Mesenchymal stem cell (in vitro differentiated cells and primary cell): ENCODE measurements at places on chromosomes 11 and 22.

- peaks cover 9% of the 10 kb centered on the region for H3K27me3 ChIP-seq
- no peak for DNase-seq
- no peaks in the 10 kb centered on the region for H3K36me3 ChIP-seq
Observed at GRCh38 chr22:23029521-23030228, 40.6 kb upstream of the GNAZ start.

DNA sequence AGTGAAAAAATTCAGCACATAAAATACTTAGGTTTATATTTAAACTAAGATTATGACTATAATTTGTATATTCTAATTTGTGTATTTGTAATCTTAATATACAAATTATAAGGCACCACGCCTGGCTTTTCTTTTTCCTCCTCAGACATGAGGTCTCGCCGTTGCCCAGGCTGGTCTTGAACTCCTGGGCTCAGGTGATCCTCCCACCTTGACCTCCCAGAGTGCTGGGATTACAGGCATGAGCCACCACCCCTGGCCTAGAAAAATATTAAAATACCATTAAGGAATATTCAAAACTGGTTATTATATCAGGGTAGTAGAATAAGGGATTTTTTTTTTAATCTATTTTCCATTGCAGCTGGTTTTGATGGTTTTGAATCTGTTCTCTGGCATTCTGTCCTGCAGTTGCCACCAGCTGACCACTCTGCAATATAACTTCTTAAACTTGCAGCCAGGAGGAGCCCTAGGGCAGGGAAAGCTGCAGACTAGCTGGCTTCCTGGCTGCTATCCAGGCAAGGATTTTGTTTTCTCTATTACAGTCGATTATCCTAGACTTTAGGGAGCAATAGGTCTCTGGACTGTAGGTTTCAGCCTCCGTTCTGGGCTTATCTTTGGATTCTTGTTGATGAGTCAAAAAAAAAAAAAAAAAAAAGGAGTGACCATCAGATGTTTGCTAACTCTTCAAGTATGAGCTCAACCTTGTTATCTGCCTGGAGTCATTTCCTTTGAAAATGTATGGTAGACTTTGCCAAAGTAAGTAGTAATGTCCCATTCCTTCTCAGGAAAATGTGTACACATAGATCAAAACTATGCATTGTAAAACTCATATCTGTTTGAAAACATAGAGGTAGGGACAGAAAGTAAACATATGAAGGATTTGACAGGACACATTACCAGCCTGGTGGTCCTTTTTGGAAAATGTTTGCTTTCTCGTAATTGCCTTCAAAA lies 13.2 kb downstream of the POLA2 start:
- DNase-seq = peak; percentile 92
- H3K27ac ChIP-seq = no peak overlapping the region
- peaks cover 5% of the 10 kb centered on the region for H3K36me3 ChIP-seq
- no peaks in the 10 kb centered on the region for H3K27me3 ChIP-seq

DNA sequence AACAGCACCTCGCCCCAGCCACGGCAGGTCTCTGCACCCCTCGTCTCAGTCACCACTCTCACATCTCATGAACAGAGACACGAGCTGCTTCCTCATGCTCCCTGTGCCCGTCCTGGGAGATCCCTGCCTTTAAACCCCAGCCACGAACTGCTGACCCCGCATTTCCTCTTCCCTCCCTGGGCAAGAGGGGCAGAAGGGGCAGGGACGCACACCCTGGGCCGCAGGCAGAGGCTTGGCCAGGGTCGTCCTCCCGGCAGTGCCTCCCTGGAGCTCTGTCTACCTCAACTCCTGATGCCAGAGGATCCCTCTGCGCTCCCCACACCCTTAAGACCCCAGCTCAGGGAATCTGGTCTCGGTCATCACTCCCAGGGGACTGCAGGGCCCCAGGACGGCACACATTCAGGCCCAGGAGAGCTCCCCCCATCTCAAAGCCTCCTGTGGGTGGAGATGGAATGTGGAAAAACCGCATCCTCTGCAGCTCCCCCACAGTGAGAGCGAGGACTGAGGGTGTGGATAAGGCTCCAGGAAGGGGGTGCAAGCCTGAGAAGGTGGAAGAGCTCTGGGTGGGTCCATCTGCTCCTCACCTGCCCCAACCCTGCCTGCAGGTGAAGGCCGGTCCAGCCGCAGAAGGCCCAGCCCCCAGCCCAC lies 1.2 kb downstream of the BID start:
- DNase-seq = peak; percentile 27
- H3K27me3 ChIP-seq = no peaks in the 10 kb centered on the region
- peak overlapping the region; percentile 81 for H3K4me3 ChIP-seq
- peaks cover 31% of the 10 kb centered on the region for H3K4me1 ChIP-seq
- no peak overlapping the region for H3K27ac ChIP-seq

- no peaks in the 10 kb centered on the region for H3K36me3 ChIP-seq
- peak; percentile 44 for DNase-seq
Observed at GRCh38 chr11:110891411-110891810, 179.2 kb upstream of the ARHGAP20 start.

GRCh38 chr22:47172771-47173534 lies 410.5 kb downstream of the TBC1D22A start:
- no peaks in the 10 kb centered on the region for H3K27me3 ChIP-seq
- H3K4me1 ChIP-seq = no peaks in the 10 kb centered on the region
- peaks cover 57% of the 10 kb centered on the region for H3K36me3 ChIP-seq
- DNase-seq = no peak

DNA sequence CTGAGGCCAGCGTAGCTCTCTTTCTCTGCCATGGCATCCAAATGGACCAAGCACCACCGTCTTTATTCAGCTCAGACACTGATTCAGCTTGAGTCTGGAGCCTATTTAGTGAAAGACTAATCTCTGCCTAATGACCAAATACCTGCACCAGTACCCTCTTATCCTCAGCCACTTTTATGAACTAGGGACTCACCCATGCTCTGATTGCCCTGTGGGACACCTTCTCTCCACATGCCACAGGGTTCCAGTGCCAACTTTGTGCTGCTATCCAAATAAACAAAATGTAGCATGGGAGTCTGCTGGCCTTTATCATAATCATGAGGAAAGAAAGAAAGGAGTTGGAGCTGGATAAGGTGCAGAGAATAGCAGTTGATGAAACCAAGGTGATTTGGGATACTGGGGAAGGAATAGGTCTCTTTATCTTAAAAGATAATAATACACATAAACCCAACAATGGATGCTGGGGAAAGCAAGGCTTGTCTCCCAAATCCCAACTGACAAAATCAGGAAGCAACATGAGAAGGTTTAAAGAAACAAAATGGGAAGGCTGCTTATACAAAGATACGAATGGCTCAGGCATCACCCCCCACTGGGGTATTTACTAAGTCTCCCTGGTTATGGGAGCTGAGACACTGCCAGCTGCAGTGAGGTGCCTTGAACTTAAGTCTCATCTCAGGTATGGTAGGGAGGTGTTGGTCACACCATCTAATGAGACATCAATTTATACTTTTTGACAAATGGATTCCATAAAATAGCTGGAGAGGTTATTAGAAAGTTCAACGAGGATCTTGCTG lies 63.3 kb downstream of the SYT9 start:
- no peak overlapping the region for H3K4me3 ChIP-seq
- no peak for DNase-seq
- no peak overlapping the region for H3K27ac ChIP-seq
- no peaks in the 10 kb centered on the region for H3K36me3 ChIP-seq

DNA sequence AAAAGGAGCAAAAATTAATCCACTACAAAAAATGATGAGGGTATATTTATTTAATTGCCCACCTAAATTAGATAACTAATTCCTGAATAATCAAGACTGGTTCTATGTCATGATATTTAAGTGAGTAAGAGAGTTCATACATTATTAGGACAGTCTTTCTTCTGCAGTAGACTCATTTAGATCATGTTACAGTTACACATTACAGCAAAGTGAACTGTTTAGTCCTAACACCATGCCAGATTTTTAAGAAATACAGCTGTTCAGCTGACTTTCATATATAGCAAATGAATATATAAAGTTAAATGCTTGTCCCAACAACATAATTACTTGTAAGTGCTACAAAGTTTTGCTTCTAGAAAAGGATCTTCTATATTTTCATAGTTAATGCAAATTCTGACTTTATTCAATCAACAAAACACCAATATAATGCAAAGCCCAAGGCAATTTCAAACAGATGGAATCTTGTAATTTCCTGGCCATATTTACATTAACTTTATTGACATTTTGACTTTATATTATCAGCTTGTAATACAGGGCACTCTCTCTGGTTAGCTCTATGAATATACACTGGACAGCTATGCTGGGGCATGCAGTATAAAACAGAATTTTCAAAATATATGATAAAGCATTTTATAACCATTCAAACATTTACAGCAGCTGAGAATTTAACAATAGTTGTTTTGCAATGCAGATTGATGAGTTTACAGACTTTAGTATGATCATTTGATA lies 45.7 kb upstream of the TP53AIP1 start:
- H3K36me3 ChIP-seq = peaks cover 6% of the 10 kb centered on the region
- H3K27ac ChIP-seq = no peak overlapping the region
- no peaks in the 10 kb centered on the region for H3K4me1 ChIP-seq

DNA sequence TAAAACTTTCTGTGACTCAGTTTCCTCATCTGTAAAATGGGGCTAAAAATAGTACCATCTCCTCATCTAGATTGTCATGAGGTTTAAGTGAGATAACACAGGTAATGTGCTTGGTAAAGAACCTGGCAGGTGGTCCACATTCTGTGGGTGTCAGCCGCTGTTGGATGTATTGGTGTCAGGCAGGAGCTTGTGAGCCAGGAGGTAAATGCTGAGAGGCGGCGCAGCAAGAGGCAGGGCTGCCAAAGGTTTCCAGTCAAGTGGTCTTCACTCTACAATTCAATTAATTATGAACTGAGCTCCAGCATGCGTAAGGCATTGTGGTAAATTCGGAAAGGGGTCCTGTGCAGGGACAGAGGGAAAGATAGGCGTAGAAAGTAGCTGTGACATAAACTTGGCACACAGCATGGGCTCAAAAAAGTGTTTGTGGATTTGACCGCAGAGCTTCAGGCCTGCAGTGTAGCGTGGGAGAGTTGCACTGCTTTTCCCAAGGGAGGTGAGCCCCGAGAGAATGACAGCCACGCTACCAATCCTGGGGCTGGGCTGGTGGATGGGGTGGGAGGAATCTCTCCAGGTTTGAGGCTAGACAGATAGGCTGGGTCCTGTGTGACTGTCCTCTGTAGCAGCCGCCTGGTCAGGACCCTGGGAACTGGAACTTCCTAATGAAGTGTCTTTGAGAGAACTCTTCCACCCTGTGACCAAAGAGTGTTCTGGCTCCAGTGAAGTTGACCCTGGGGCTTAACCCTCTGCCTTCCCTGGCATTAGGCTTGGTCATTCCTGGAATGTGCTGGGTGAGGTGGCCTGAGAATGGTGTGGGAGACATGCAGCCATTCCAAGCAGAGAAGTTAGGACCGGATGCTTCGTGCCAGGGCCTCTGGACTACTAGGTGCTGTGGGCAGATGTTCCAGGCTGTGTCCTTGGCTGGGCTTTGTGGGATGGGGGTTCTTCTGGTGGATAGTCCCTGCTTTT lies 122.4 kb downstream of the FEZ1 start:
- H3K36me3 ChIP-seq = peaks cover 72% of the 10 kb centered on the region
- peaks cover 16% of the 10 kb centered on the region for H3K4me1 ChIP-seq
- no peak overlapping the region for H3K4me3 ChIP-seq
- H3K27me3 ChIP-seq = peaks cover 62% of the 10 kb centered on the region
- H3K27ac ChIP-seq = no peak overlapping the region

DNA sequence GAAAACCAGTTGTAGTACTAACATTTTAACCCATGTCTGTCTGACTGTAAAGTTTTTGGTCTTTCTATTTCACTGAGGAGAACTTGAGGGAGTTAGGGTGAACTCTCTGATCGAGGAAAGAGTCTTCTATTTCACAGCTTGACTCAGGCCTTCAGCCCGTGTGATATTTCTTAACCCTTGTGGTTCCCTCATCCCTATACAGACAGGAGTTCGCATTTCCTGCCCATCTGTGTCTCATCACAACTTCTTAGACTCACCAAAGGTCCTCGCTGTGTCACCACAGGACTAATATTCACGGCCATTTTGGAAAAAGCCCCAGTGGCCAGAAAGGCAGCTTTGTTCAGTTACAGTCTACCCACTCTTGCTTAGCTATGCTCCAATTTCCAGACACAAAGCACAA lies 172.8 kb downstream of the FAM181B start:
- H3K4me1 ChIP-seq = no peaks in the 10 kb centered on the region
- no peak overlapping the region for H3K4me3 ChIP-seq
- no peaks in the 10 kb centered on the region for H3K27me3 ChIP-seq
- no peak overlapping the region for H3K27ac ChIP-seq

DNA sequence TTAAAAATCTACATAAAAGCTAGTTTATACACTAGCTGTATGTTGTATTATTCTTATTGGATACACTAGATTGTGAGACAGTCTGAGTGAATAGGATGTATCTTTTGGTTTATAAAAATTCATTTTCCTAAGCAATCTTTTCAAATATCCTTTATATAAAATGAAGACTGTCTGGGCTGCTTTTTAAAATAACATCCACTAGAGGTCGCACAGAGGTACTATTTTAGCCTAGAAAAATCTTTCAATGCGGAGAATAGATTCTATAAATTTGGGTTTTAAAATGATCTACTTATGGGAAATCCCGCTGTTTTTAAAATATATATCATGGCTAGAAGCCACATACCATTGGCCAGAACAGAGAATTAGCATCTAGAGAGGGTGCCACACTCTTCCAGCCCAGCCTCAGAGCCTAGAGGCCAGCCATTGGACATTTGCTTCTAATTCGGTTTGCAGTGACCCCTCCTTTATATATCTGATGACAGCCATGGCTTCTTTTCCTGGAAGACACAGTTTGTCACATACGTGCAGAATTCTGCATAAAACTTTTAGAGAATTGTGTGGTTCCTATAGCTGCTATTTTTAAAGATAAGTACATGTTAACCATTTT lies 7.3 kb downstream of the C11orf97 start:
- H3K4me3 ChIP-seq = no peak overlapping the region
- DNase-seq = peak; percentile 43
- no peaks in the 10 kb centered on the region for H3K4me1 ChIP-seq
- H3K27me3 ChIP-seq = no peaks in the 10 kb centered on the region
- H3K27ac ChIP-seq = no peak overlapping the region

GRCh38 chr11:116946414-116946813 lies 109.0 kb upstream of the APOA1 start:
- H3K4me3 ChIP-seq = no peak overlapping the region
- H3K27ac ChIP-seq = no peak overlapping the region
- H3K36me3 ChIP-seq = peaks cover 7% of the 10 kb centered on the region
- H3K4me1 ChIP-seq = no peaks in the 10 kb centered on the region
- no peaks in the 10 kb centered on the region for H3K27me3 ChIP-seq

DNA sequence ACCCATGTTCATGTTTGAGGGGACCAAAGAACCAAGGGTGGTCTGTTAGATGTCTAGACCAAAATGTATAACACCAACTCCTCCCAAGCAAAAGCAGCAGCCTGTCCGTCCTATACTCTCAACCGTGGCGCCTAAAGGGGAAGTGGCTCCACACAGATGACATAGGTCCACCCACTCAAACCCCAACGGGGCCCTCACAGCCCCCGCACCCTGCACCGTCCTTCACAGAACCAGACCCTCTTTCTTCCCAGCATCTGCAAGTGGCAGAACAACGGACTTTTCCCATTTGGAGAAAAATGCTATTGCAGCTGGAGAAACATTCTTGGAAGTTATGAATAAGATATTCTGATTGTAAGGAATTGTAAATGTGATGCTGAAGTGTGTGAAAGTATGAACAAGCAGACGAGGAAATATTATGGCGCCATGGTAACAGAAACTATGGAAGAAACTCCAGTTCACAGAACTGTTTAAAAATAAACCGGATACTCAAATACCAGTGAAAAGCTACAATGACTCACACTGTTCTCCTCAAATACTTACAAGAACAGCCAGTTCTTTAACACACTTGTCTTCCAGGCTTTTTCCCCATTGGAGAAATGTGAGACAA lies 76.5 kb upstream of the ARFGAP3 start:
- peak overlapping the region; percentile 70 for H3K27ac ChIP-seq
- peak; percentile 99 for DNase-seq
- no peak overlapping the region for H3K4me3 ChIP-seq
- H3K36me3 ChIP-seq = peaks cover 3% of the 10 kb centered on the region
- H3K27me3 ChIP-seq = no peaks in the 10 kb centered on the region
